ENCODE measurements at places on chromosomes 6 and 20.

DNA sequence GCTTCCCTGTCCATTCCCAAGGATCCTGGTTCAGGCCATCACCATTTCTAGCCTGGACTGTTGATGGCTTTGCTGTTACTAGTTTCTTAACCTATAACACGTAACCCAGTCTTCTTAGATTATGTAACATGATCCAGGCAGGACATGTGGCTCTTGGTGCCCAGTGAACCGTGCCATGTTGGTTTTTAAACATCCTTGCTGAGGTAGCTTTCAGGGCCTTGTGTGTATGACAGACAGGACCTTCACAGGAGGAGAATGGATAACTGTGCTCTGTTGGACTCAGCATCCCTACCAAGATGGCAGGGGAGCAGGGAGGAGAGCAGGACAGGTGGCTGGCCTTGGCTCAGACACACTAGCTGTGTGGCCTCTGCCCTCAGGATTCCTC is 46.8 kb downstream of the PANK2 start:
- no peak for DNase-seq

DNA sequence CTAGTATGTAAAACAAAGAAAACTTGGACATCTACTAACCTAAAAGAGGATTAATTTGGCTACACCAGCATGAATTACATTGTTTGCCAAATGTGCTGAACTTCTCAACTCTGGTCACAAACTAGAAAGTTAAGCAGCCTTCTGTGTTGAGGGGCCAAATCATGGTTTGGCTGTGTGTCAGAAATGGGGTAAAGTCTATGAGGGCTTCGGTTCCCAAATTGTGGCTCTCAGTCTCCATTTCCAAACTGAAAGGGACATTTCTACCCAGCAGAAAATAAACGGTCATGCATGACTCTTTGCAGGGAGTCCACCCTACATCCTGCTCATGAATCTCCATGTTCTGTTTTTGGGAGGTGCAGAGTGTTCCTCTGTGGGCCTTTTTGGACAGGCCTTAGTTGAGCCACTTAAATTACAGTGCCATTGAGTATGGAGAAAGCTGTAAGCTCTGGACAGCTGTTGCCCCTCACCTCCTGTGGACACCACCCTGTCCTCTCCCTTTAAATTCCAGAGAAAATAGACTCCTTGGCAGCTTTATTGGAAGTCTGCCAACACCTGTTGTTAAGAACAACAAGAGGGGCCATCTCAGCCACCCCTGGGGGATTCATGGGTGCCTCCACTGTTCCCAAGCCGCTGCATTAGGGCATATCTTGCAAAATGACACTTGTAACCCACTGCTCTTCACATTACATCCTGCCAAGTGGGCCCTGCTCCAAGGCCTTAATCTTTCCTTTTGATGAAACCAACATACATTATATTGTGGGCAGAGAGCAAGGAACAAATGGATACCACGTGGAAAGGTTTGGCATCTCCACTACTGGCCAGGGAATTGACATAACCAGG is 27.5 kb upstream of the SNRPC start:
- DNase-seq, result no peak

- no peak for DNase-seq
Measured at GRCh38 chr6:74074645-74075044, 378.6 kb downstream of the CD109 start.

GRCh38 chr6:141050471-141050870 is 1082.3 kb upstream of the GJE1 start:
- DNase-seq, result no peak

DNA sequence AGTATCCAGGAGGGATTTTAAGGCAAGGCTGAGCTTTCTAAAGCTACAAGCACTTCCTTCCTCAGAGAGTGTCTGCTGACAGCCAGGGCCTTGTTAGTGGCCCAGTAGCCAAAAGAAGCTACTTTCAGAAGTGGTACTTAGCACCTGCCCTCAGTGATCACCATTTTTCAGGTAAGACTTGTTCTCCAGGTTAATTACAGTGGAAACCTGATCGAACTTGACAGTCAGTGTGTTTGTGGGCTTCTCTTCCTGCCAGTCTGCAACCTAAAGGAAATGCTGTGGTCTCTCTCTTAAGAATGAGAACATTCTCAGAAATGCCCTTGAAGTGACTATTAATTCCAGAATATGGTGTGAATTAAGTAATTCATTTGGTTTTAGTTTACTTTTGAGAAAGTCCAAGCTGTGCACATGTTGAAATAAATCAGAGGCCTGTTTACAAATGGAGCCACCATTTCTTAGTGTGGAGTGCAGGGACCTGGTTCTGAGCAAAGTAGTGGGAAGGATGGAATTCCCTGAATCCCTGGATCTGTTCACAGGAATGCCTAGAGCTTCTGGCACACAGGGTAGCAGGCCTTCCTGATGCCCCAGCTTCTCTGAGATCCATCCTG is 185.3 kb upstream of the AGPAT4 start:
- DNase-seq, result no peak

DNA sequence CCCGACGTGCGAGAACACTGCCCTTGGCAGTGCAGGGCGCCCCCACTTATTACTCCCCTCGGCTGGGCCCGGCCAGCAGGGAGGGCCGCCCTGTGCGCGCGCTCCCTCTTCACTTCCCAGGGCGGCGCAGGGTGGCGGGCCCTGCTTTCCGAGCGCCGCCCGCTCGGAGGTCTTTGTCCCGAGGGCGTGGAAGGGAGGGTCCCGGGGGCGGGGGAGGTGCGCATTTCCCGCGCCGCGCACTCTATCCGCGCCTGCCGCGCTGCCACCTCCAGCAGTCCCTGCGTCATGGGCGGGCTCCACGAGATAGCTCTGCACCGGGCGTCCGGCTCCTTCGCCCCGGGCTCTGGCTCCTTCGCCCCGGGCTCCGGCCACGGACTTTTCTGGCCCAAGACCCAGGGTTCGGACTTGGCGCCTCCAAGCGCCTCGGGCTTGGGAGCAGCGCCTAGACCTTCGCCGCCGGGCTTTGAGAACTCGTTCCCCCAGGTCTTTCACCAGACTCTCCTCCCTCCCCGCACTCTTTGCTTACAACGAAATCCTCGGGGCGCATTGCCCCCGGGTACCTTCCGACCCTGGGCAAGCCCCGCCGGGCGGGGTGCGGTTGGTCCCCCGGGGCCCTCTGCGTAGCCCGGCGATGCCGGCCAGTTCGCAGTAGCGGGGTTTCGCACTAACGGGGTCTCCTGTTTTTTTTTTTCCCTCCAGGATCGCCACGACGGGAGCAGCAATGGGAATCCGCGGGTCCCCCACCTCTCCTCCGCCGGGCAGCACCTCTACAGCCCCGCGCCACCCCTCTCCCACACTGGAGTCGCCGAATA is 1.6 kb downstream of the TFAP2C start:
- no peak for DNase-seq

- no peak for DNase-seq
Measured at GRCh38 chr6:68559716-68560115, 75.4 kb upstream of the ADGRB3 start.

DNA sequence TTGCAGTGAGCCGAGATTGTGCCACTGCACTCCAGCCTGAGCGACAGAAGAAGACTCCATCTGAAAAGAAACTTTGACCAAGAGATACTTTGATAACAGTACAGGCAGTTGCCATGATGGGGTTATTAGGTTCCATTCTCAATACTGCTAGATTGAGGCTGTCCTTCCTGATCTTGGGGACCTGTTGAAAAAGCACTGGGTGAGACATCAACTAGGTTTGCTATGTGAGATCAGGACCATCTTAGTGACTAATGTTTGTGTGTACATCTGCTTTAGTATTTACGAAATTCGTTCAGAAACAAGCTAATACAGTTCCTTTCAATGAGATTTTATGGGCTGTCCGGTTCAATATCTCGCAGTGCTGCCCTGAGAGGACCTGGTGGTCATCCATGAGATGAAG is 2.6 kb downstream of the DSE start:
- DNase-seq, result no peak

DNA sequence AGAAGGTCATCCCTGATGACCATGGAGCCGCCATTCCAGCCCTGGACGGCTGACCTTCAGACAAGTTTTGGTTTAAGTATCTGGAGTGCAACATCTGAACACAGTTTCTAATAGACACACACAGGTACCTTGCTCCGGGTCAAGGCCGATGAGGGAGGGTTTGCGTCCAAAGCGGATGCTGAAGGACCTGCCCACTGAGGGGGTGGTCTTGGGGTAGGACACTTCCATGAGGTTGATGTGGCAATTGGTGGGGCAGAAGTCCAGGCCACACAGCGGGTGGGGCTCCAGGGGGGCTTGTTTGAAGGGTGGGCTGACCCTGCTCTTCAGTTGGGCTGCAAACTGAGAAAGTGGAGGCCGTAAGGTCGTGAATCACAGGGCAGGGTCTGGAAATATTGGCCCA is 177.9 kb downstream of the PREX1 start:
- DNase-seq, result no peak

GRCh38 chr6:12160326-12160725 is 129.8 kb upstream of the EDN1 start:
- DNase-seq, result no peak

- peak; percentile 31 for DNase-seq
Measured at GRCh38 chr6:27669295-27669623, 196.4 kb upstream of the ZNF184 start.

GRCh38 chr20:11182720-11183119 is 508.9 kb upstream of the JAG1 start:
- no peak for DNase-seq

- no peak for DNase-seq
Measured at GRCh38 chr20:24964506-24964840, 15.4 kb downstream of the CST7 start.

- no peak for DNase-seq
Measured at GRCh38 chr6:168333491-168333890, 13.9 kb upstream of the DACT2 start.

- DNase-seq, result no peak
Measured at GRCh38 chr20:48835390-48835789, 7.6 kb upstream of the PREX1 start.

DNA sequence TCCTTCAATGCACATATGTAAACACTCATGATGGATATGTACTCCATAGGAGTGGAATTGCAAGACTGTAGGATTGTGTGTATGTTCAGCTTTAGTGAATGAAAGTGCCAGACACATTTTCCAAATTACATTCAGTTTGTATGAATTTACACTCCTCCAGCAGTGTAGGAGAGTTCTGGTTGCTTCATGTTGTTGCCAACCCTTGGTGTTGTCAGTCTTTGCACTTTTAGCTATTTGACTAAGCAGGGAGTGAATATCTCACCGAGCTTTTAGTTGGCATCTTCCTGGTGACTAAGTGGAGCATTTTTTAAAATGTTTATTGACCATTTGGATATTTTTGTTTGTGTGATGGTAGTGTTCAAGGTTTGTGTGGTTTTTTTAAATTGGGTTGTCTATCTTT is 23.9 kb downstream of the NKX2-4 start:
- no peak for DNase-seq

GRCh38 chr20:4613718-4614620 is 107.7 kb upstream of the PRND start:
- DNase-seq, result peak; percentile 21

GRCh38 chr6:25217302-25217701 is 61.9 kb upstream of the CARMIL1 start:
- no peak for DNase-seq

GRCh38 chr6:7047966-7048365 is 59.8 kb upstream of the RREB1 start:
- DNase-seq, result no peak

DNA sequence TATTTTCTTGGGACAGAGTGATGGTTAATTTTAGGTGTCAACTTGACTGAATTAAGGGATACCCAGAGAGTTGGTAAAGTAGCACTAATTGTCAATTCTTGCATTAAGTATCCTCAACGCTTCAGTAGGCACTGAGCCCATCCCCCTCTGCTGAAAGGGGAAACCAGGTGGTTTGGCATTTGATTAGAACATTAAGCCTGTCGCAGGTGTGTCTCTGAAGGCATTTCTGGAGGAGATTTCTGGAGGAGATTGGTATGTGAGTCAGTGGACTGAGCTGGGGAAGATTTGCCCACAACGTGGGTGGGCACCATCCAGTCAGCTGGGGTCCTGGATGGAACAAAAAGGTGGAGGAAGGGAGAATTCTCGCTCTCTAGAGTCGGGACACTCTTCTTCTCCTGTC is 119.8 kb downstream of the RFX6 start:
- DNase-seq, result no peak

DNA sequence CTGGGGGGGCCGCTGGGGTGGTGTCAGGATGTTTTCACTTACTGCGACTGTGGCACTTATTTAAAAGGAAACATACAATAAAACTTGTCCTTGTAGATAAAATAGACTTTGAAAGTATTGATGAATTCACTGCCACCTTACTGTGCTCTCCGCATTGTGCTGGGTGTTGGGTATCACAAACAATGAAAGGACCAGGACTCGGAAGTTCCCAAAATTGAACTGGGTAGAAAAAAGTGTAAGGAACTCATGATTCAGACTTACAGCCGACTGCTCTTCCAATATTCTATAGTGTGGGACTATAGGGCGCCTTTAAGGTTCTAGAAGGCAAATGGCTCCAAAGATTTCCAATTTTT is 32.1 kb upstream of the ID4 start:
- peak; percentile 13 for DNase-seq

DNA sequence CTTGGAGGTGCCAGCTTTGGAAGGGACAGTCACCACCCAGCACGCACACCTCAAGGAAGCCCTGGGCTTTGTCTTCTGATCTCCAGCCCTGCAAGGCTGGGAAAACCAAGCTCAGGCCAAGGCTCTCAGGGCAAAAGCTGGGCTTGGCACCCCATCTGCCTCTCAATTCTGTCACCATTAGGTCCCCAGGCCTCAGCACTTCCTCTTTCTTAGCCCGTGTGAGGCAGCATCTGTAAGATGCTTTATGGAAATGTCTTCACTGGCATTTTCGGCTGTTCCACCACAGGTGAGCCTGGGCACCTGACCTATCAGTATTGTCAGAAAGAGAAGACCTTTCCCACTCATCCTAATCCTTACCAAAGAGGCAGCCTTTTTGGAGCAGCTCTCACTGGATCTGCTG is 24.6 kb downstream of the GMEB2 start:
- DNase-seq, result peak; percentile 63

- no peak for DNase-seq
Measured at GRCh38 chr6:122872311-122872710, 83.3 kb downstream of the SMPDL3A start.

DNA sequence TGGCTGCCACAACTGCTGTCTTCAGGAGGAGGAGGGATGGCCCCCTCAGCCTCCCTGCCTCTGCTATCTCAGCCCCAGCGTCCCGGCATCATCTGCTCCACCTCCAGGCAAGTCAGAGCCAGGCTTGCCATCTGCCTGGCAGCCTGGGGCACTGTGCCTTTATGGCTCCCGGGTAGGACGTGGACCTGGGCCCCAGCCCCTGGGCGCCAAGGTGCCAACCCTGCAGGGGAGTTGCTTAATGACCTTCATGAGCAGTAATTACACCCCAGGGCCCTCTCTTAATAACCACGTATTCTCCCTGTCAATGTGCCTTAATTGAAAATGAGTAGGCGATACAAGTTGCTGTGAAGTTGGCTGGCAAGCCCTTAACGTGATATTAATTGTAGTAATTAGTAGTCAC is 122.1 kb upstream of the MLN start:
- no peak for DNase-seq

- no peak for DNase-seq
Measured at GRCh38 chr6:145349950-145350510, 385.3 kb downstream of the EPM2A start.

- DNase-seq, result no peak
Measured at GRCh38 chr6:36337814-36338213, 1.1 kb upstream of the BNIP5 start.

GRCh38 chr6:15304337-15305042 is 58.6 kb downstream of the JARID2 start:
- DNase-seq, result no peak

GRCh38 chr6:139801571-139802321 is 427.3 kb upstream of the CITED2 start:
- peak; percentile 29 for DNase-seq

GRCh38 chr6:164924674-164925073 is 384.7 kb downstream of the C6orf118 start:
- DNase-seq, result no peak
